ENCODE measurements at places on chromosomes 16 and 17. TPM values are rescaled to one million over a fixed set of nuclear protein-coding genes. Genes with fewer than 3 reads are reported as not detected.

DNA sequence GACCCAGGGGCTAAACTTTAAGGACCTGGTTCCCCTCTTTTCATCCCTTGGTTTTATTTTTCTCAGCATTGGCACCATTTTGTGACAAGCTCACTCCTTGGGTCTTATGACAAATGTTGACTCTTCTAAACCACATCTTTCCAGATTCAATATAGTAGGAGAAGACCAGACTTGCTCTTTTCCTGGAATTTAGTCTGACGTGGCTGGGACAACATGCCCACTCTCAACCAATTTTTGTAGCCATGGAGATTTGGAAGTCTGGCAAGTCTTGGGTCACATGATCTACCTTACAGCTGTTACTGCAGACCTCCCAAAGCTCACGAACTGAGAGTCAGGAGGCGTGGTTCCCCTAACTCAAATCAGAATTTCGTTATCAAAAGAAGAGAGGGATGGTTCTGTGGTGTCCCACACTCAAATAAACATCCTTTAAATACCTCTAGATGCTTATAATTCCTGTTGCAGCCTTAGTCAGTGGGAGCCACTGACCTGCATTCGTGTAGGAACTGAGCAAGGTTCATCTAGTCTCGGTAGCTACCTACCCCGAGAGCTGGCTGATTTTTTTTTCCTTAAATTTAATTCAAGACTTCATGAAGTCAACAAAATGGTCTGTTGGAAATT lies 683.5 kb downstream of the MAF start:
- DNase-seq = no peak

The RNU2-1 gene
- not detected for polyA plus RNA-seq

DNA sequence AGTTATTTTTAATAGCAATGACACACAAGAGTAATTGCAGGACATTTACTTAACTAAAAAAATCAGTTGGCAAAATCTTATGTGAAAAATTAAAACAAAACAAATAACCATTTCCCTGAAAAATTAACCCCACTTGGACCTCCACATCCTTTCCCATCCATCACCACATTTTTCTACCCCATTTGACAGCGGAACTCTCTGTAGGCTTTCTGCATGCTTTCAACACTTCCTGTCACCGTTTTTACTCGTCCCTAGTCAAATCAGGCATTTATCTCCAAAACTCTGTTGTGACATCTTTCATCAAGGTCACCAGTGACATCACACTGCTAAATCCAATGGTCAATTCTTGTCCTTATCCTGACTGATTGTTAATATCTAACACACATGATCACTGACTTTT lies 27.5 kb downstream of the KCNJ16 start:
- DNase-seq = no peak

DNA sequence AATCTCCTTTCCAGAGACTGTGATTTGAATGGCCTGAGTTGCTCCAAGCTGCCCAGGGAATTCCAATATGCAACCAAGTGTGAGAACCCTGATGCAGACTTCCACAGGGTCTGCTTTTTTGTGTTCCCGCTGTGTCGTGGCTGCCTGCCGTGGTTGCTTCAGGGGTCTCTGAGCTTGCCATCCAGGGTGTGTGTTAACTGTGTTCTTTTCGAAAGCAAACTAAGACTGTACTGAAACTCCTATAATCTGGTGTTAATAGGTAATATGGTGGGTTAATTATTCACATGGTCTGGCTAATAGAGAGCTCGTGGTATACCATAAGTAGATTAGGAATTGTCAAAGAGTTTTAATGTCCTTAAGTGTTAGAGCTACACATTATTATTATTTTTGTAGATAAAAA lies 20.7 kb downstream of the UBN1 start:
- DNase-seq = no peak

DNA sequence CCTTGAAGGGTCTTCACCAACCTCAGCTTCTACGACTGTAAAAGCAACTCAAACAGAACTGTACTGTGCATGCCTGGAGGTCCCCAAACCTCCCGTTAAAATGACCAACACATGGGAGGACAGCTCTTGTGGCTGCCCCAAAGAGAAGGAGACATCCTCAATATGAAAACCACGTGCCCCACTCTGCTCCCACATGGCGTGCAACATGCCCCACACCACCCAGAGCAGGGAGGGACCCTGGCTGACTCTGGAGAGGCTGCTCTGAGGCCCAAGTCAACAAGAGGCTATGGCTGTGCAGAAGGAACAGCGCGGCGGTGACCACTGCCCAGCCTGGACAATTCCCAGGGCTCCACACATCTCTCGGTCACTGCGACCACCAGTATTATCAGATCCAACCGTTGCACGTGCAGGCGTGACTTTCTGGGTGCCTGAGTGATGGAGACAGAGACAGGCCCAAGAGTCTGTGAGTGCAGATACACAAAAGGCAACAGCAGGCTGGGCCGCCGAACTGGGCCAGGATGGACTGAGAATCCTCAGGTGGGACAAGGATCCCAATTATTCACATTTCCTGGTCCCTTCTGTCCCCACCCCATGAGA lies 1.4 kb downstream of the PLD6 start:
- DNase-seq = no peak

- no peak for DNase-seq
These were observed 66.2 kb upstream of the MTMR4 start for GRCh38 chr17:58580671-58581070.

- DNase-seq = no peak
These were observed 23.6 kb downstream of the ALOX15B start for GRCh38 chr17:8062435-8062806.

GRCh38 chr17:83148317-83149028 lies 69.1 kb downstream of the METRNL start:
- DNase-seq = no peak

GRCh38 chr16:85316321-85316919 lies 204.1 kb upstream of the CIBAR2 start:
- no peak for DNase-seq

The FKBP10 gene
- 160 TPM for polyA plus RNA-seq

DNA sequence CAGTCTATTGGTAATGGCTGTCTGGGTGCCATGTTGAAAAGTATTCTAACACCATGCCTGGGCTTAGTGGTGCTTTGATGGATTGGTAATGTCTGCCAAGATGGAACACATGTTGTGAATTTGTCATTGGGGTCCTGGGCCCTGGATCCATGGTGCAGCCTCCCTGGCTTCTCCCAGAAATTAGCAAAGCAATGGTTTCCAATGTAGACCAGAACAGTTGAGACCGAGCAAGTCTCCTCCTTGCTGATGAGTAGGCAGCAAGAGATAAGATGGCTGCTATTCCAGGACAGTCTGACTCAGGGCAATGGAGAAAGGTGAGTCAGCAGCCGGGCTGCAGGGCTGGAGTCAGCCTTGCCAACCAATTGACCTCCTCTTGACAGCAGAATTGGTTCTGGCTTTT lies 30.8 kb downstream of the GPR139 start:
- DNase-seq = no peak

- DNase-seq = no peak
These were observed 1.2 kb downstream of the JPT1 start for GRCh38 chr17:75152922-75153779.

The ZKSCAN2 gene
- 10.8 TPM for polyA plus RNA-seq

DNA sequence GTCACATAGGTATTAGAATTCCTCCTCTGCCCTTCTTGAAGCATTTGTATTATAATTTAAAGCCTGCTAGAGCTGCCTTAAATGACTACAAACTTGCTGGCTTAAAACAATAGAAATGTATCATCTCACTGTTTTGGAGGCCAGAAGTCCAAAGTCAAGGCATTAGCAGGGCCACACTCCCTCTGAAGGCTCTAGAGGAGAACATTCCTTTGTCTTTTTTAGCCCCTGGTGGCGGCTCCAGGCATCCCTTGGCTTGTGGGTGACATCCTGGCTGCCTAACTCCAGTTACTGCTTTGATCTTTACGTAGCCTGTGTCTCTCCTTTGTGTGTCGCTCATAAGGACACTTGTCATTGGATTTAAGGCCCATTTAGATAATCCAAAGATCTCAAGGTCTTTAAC lies 186.6 kb upstream of the SALL1 start:
- no peak for DNase-seq

The C17orf100 gene
- 10.8 TPM for polyA plus RNA-seq

The KDM8 gene
- polyA plus RNA-seq = 10.1 TPM

DNA sequence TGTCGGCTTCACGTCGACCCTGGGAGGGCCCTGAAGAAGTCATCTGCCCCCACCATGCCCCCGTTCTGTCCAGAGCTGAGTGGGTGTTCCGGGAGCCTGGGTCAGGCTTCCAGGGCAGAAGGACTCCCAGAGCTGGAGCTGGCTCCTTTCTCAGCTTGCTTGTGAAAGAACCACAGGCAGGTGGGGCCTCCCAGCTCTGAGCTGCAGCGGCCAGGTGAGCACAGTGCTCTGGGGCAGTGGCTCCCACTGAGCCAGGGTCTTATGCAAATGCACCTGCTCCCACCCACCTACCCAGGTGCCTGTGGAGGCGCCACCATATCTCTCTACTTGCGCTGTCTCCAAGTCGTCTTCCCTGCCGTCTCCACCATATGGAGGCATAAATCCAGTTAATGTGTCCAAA lies 140.0 kb upstream of the RPL38 start:
- no peak for DNase-seq

- DNase-seq = no peak
These were observed 100.1 kb upstream of the CHMP6 start for GRCh38 chr17:80891397-80892018.

- peak; percentile 18 for DNase-seq
These were observed 2.2 kb upstream of the CHD3 start for GRCh38 chr17:7886227-7887037.

GRCh38 chr17:37045351-37045922 lies 96.7 kb downstream of the AATF start:
- no peak for DNase-seq

The CCL7 gene
- not detected for polyA plus RNA-seq

DNA sequence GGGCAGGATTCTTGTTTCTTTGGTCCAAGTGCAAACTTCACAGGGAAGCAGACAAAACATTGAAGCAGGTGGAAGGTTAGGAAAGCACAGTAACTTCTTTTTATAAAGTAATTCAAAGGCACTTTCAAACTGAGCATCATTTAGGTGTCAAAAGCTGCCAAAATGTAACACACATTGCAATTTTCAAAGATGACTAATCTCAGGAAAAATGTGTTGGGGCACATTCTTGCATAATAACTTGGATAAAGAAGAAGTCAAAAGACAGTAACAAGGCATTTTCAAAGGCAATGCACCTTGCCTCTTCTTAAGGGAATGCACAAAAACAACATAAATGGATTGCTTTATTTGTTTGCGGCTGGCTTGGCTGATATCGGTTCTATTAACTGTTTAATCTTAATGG lies 3.6 kb downstream of the KCNJ2 start:
- DNase-seq = no peak

DNA sequence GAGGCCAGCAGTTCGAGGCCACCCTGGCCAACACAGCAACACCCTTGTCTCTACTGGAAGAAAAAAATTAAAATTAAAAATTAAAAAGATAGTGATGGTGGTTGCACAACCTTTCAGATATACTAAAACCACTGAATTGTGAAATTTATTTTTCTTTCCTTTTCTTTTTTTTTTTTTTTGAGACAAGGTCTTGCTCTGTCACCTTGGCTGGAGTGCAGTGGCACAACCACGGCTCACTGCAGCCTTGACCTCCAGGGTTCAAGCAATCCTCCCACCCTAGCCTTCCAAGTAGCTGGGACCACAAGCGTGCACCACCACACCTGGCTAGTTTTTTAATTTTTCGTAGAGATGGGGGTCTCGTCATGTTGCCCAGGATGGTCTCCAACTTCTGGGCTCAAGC lies 254.4 kb downstream of the SLC39A11 start:
- no peak for DNase-seq

The FTO gene
- polyA plus RNA-seq = 99.6 TPM

GRCh38 chr16:57635266-57636097 lies 7.1 kb downstream of the ADGRG1 start:
- DNase-seq = no peak

The TVP23A gene
- 3.6 TPM for polyA plus RNA-seq

The CTRB2 gene
- polyA plus RNA-seq = 0.13 TPM

GRCh38 chr17:60557805-60558204 lies 31.8 kb upstream of the APPBP2 start:
- no peak for DNase-seq

GRCh38 chr16:19882646-19883045 lies 2.0 kb downstream of the GPRC5B start:
- DNase-seq = no peak

The NTN1 gene
- polyA plus RNA-seq = 10.7 TPM

GRCh38 chr16:75304521-75305363 lies 53.3 kb upstream of the BCAR1 start:
- DNase-seq = no peak

DNA sequence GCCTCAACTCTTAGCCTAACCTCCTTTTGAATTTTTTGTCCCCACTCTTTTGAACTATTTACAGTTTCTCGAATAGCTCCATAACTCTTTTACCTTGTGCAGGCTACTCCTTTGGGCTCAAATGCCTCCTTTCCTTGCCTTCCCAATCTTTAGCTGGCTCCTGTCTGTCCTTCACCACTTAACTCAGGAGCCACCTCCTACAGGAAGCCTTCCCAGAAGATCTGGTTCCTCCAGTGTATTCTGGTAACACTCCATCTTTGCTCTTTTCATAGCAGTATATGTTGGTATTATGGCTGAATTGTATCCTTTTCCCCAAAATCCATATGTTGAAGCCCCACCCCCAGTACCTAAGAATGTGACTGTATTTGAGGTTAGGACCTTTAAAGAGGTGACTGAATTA lies 9.0 kb upstream of the GRB2 start:
- DNase-seq = no peak

GRCh38 chr16:84662471-84662870 lies 14.2 kb downstream of the KLHL36 start:
- no peak for DNase-seq

DNA sequence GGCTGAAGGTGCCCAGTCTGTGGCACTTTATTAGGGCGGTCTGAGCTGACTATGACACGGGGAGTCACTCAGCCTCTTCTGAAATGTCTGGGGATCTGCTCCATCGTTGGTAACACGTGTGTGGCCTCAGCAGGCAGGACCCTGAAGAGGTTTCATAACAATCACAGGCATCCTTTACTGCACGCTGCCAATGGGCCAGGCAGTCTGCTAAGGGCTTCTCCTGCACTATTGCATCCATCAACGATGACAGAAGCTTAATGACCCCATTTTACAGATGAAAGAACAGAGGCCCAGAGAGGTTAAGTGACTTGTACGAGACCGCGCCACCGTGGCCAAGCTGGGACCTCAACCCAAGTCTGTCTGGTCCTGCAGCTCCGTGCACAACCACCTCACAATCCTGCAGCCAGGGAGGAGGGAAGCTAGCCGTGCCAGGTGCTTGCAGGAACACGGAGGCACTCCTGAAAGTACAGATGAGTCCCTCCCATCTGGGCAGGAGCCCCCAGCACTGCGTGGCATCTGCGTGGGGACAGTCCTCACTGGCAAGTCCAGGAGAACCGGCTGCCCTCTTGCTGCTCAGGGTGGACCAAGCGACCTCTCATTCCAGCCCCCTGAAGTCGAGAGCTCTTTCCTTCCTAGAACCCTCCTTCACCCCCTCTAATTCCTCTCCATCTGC lies 40.0 kb downstream of the RPH3AL start:
- no peak for DNase-seq

Measured in right renal pelvis (tissue), 4 donors.